ENCODE measurements at places on chromosomes 2 and 18.

GRCh38 chr2:215367662-215368492, 56.0 kb downstream of the ATIC start:
- DNase-seq: peak; percentile 86

- DNase-seq: no peak
Observed at GRCh38 chr2:145321344-145321743, 801.4 kb upstream of the ZEB2 start.

DNA sequence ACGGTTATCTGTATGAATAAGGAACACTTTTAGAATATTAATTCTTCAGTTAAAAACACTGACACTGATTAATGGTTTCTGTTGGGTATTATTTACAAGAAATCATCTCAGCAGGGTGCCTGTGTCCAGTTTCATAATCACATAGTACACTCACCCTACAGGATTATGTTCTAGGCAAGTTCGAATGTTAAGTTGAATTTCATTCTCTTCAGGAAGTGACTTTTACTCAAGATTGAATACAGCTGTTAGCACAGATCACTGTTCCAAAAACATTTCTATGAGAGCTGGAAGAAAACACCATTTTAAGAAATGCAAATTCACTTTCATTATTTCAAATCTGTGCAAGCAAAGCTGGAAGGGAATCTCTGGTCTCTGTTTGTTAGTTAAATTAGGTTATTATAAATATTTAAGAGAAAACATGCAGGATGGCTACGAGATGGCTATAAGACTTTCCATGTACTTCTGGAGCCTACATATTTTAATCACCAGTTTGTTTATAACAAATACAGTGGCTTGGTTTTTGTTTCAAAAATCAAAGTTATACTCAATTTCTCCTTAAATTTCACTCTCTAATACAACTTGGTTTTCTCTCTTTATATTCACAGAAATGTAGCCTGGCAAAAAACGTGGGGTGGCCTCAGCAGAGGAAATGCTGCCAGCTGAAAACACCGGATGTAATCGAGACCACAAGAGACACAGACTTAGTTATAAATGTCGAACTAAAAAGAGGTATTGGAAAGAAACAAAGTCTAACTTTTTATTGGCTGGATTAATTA, 65.8 kb downstream of the RBMS1 start:
- peak; percentile 47 for DNase-seq

DNA sequence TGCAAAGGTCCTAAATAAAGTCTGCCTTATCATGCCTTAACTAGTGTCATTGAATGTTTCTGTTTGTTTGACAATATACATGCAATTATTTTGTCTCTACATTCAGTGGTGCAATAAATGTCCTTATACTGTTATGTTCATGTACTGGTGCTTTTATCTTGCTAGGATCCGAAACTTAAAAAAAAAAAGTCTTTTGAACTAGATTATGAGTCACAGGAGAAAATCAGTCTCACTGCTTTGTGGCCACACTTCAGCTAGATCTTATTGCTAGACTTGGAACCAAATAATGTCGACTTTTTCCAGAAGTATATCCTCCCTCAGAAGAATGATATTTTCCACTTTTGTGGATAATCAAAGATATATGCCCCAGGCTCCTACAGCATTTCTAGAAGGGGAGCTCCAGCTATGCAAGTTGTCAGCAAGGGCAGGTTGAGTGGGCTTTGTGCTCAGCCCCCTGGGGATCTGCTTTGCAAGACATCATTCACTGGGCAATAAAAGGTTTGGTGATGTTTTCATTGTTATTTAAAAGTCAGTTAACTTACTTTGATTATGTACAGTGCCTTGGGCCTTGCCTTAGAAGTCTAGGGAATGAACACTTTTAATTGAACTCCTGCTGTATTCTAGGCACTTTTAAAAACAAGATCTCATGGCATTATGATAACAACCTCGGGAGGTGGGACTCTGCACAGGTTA, 157.1 kb upstream of the LRRTM1 start:
- DNase-seq: no peak

DNA sequence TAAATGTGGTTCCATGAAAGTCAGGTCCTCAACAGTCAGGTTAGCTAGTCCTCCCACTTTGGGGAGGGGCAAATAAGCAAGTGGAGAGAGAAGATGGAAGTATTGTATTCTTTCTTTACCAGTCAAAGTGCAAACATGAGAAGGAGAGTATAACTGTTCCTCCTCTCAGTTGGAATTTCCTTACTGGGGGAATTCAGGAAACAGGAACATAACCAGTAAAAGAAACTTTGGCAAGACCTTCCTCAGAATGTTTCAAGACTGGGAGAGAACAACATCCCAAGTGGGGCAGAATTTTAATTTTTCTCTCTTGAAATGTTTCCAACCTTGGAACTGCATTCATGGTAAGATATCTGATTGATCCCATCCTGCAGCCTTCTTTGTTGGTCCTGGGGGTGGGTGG, 552.4 kb upstream of the TNP1 start:
- DNase-seq: no peak

DNA sequence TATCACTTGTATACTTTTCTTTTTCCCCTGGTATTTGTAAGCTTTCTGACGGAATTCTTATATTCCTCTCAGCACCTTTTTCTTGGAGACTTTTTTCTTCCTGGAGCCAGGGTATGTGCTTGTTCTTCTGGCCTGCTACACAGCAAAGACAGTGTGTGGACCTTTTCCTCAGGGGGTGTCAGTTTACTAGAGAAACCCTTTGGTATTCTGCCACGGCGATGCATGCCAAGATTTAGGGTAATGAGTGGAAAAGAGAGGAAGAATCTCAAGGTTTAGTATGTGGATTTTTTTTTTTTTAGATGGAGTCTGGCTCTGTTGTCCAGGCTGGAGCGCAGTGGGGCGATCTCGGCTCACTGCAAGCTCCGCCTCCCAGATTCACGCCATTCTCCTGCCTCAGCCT, 152.2 kb downstream of the PHLPP1 start:
- no peak for DNase-seq

DNA sequence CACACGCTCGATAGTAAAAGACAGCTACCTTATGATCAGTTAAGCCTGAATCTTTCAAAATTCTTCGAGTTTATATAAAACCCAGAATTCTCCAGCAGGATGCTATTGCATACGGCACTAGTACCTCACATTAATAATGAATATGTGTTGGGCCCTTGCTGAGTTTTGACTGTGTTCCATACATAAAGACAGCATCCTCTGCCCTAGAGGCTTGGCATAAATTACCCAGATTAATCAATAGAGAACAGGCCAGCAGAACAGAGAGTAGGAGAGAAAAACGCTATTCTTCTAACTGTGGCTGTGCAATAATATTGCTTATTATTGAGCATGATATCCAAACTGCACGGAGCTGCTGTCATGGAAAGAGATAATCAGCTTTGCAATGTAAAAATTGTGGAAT, 194.3 kb downstream of the SOX11 start:
- no peak for DNase-seq

- no peak for DNase-seq
Observed at GRCh38 chr2:222608081-222608480, 47.8 kb downstream of the FARSB start.

DNA sequence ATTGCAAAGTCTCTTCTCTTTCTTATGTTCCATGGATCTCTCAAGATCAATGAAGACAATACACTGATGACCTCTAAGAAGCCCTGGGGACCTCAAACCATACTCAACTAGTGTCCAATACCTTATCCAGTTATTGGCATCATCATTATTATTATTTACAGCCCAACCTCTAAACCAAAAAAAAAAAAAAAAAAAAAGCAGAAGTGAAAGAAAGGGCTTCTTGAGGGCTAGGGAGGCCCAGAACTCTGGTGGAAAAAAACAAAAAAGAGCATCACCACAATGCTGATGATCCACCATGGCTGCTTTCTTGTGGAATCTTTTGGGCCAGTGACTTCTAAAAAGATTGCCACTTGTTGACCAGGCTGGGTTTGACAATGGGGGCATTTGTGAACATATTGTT, 324.9 kb downstream of the LPIN1 start:
- DNase-seq: no peak

DNA sequence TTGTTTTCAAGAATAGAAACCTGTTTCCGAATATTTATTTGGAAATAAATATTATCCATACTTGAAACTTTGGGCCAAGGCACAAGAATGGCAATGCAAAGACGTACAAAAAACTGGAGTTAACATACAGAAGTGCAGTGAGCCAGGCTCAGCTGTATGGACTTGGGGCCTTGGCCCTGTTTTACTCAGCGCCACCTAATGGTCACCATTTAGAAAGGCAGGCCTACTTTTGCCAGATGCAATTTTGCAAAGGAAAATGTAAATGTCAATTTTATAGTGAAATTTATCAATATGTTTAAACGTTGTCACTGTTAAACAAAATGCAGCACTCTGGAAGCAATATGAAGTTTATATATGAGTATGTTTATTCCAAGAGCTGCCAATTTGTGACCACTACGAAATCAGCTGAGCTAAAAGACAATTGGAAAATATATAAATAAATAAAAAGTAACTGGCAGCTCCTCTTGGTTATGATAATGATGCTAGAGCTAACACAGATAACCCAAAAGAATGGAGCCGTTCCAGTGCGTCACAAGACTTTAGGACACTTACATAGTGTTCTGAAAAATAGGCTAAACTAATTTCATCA, 155.0 kb downstream of the ARHGAP15 start:
- DNase-seq: peak; percentile 15

DNA sequence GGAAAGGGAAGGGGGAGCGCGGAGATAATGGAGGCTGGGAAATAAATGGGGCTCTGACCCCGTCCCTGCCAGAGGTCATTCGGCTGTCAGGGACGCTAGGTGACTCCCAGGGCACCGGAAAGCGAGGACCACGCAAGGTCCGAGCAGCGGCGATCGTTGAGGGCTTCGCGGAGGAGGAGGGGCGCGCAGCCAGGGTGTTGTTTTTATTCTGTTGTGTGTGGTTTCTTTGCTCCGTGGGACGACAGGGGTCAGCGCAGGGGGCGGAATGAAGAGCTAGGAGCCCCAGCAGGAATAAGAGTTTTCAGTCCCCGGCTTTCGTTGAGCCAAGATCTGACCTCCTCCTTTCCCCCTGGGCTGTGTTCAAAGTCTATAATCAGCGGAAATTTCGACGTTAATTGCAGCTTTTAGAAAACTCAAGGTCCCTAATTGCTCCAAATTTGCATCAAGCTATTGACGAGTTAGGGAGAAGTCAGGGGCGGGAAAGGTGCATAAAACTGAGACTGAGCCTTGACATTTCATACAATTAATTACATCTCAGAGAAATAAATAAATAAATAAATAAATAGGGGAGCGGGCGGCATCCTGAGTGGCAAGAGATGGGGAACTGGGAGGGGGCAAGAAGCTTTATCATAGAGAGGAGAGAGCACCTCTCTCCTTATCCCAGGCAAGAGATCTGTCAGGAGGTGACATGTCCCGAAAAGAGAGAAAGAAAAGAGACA, 2.2 kb downstream of the GAD1 start:
- no peak for DNase-seq

- no peak for DNase-seq
Observed at GRCh38 chr2:138548796-138549195, 47.2 kb downstream of the SPOPL start.

- no peak for DNase-seq
Observed at GRCh38 chr2:5287558-5288334, 404.4 kb upstream of the SOX11 start.

DNA sequence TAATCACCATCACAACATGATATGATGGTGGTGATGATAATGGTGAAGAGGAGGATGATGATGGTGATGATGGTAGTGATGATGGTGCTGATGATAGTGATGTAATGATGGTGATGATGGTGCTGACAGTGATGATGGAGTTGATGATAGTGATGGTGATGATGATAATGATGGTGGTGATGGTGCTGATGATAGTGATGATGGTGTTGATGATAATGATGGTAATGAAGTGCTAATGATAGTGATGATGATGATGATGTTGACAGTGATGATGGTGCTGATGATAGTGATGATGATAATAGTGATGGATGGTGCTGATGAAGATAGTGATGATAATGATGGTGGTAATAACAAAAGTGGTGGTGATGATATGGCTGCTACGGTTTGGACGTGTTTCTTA, 4.4 kb upstream of the GPR148 start:
- DNase-seq: no peak

DNA sequence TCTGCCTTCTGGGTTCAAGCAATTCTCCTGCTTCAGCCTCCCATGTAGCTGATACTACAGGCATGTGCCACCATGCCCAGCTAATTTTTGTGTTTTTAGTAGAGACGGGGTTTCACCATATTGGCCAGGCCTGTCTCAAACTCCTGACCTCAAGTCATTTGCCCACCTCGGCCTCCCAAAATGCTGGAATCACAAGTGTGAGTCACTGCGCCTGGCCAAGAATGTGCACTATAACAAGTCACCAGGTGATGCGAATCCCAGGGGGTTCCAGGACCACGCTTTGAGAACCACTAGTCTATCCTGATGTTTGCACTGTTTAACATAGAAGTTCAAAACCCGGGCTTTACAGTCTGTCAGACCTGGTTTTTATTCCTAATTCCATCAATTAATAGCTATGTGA, 144.8 kb downstream of the SUCLG1 start:
- DNase-seq: no peak

DNA sequence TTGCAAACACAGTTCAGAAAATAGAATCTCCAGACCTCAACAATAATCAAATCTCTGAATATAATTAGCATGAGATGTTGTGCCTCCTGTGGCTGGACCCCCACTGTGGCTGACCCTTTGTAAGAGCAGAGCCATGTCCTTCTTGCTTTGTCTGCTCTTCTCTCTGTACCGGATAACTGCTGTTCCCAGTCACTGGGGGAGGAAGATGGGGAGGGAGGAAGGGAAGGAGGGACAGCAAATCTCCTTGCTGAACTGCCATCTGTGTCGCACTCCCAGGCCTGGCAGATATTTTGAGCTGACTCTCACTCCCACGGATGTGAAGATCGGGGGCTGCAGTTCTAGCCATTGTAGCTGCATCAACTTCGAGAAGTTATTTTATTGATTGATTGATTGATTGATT, 319.0 kb upstream of the CXCR4 start:
- DNase-seq: no peak

GRCh38 chr2:165191096-165191728, 12.6 kb downstream of the SCN3A start:
- DNase-seq: no peak

- DNase-seq: no peak
Observed at GRCh38 chr2:18848646-18849045, 259.3 kb upstream of the NT5C1B start.

GRCh38 chr2:2642906-2643890, 312.1 kb upstream of the MYT1L start:
- no peak for DNase-seq

DNA sequence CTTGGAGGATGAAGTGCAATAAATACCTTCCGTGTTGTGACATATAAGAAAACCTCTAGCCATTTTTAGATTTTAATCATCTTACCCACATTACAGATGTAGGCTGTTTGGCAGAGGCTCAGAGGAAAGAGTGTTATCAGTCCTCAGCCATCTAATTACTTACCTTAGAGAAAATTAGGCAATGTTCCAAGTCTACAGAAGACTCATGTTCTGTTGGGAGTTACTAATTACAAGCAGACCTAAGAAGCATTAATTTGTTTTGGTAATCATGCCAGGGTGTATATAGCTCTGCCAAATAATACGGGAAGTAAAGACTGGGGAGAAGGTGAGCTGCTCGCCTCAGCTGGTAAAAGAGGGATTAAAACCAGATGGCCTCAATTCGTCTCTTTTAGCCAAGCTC, 125.8 kb upstream of the PGAP1 start:
- DNase-seq: no peak

GRCh38 chr2:218713922-218714321, 3.3 kb downstream of the TTLL4 start:
- no peak for DNase-seq

GRCh38 chr2:203799908-203800307, 67.7 kb upstream of the CTLA4 start:
- no peak for DNase-seq
